Activated CD8-positive, alpha-beta T cell treated with anti-CD3 and anti-CD28 coated beads, Interleukin-2, amount 10 ng/mL, durations not matched to agents 7 days and 5 days (primary cell): ENCODE measurements at places on chromosomes 11 and 22.

DNA sequence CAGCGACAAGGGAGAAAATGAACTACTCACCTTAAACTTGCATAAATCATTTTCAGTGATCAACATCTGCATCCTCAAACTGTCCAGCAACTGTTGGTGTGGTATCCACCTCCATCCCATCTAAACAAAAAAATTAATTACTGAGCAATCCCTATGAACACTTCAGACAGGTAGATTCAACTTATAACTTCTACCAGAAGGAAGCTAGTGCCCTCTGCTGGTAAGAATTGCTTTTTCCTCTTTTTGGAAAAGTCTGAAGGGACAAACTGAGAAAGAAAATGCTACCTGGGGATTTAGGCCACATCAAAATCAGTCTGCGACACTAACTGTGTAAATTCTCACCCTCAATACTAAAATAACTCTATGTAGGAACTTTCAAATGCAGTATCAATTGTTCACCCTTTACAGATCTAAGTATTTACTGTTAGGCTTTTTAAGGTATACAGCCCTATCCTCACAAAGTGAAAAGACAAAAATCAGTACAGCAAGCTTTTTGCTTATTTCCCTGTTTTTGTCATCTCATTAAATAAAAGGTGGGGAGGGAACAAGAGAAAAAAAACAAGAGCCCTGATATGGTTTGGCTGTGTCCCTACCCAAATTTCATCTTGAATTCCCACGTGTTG is 17.9 kb downstream of the CLNS1A start:
- no peaks in the 10 kb centered on the region for H3K27me3 ChIP-seq
- no peak overlapping the region for H3K27ac ChIP-seq
- DNase-seq: peak; percentile 46
- H3K4me1 ChIP-seq: no peaks in the 10 kb centered on the region

DNA sequence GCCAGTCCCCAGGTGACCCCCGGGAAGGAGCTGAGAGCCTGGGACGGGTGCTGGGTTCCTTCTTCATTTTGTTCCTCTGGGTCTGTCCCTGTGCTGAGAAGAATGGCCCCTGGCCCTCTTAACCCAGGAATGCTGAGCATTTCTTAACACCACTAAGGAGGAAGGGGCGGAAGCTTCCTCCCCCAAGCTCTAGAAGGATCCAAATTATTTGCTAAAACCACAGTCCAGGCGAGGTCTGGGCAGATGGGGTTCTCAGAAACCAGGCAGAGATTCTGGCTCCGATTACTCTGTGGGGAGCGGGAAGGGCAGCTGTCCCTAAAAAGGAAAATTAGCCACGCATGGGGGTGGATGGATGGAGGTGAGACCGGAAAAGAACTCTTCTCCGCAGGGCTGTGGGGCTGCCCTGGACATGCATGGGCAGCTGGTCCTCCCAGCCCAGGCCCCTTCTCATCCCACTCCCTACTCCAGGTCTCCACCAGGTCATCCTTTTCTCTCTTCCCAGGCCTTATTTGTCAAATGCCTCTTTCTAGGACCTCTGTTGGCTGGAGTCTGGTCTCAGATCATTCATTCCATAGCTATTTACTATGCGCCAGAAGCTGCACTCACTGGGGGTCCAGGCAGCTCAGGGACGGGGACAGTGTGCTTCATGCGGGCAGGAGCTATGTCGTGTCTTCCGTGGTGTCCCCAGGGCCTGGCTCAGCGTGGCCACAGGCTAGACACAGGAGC is 45.0 kb upstream of the MYH9 start:
- no peak for DNase-seq
- H3K36me3 ChIP-seq: no peaks in the 10 kb centered on the region
- no peaks in the 10 kb centered on the region for H3K27me3 ChIP-seq
- H3K4me3 ChIP-seq: no peak overlapping the region

DNA sequence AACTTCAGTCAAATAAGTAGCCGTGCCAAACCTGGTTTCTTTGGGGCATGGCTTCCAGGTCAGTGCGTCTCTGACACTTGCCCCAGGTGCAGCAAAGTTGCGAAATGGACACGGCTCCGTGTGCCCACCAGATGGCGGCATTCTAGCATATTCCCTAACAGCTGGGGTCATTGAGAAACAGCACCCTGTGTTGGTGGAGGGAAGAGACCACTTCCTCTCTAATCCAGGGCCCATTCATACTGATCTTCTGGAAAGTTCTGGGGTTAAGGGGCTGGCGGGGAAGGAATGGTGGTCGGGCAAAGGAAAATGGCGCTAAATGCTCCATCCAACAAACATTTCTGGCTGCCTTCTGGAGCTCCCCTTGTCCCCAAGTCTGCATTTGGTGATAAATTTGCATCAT is 141.2 kb upstream of the TIMP3 start:
- peaks cover 11% of the 10 kb centered on the region for H3K27me3 ChIP-seq
- DNase-seq: peak; percentile 70
- H3K4me1 ChIP-seq: no peaks in the 10 kb centered on the region
- H3K4me3 ChIP-seq: no peak overlapping the region

DNA sequence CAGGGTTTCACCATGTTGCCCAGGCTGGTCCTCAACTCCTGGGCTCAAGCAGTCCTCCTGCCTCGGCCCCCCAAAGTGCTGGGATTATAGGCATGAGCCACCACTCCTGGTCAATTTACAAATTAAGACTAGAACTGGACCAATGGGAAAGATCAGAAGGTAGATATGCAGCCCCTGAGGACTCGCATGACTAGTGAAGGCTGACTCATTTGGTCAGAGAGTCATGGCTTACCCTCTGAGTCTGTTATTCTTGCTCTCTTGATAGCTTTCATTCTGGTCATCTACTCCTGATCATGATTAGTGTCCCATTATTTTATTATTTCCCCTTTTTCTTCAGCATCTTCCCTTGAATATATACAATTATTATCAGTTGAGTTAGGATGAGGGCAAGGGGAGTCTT is 2.7 kb upstream of the LDHAL6A start:
- no peaks in the 10 kb centered on the region for H3K36me3 ChIP-seq
- no peak for DNase-seq
- no peak overlapping the region for H3K27ac ChIP-seq
- no peaks in the 10 kb centered on the region for H3K4me1 ChIP-seq

GRCh38 chr11:35404388-35404775 is 15.0 kb downstream of the SLC1A2 start:
- no peaks in the 10 kb centered on the region for H3K36me3 ChIP-seq
- no peak for DNase-seq
- no peaks in the 10 kb centered on the region for H3K4me1 ChIP-seq
- no peak overlapping the region for H3K27ac ChIP-seq
- no peak overlapping the region for H3K4me3 ChIP-seq
- peaks cover 13% of the 10 kb centered on the region for H3K27me3 ChIP-seq

GRCh38 chr11:107689317-107690202 is 22.3 kb downstream of the SLN start:
- DNase-seq: peak; percentile 71
- H3K27ac ChIP-seq: no peak overlapping the region
- H3K36me3 ChIP-seq: no peaks in the 10 kb centered on the region
- no peaks in the 10 kb centered on the region for H3K4me1 ChIP-seq
- H3K27me3 ChIP-seq: peaks cover 14% of the 10 kb centered on the region
- H3K4me3 ChIP-seq: no peak overlapping the region

DNA sequence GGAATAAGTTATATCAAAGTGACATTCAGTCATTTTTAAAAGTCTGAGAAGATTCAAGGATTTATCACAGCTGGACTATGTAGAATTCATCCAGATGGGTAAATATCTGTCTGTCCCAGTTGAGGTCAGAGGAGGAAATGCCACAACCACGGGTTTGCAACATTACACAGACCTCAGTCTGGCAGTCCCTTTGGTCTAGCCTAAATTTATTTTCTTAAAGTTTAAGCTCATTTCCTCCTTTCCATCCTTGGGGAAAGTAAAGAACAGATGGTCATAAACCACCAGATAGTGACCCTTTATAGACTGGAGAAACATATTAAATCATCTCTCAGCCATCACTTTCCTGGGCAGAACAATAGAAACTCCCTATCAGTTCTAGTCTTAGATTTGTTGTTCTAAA is 238.4 kb upstream of the DDI1 start:
- DNase-seq: no peak
- no peaks in the 10 kb centered on the region for H3K36me3 ChIP-seq
- no peaks in the 10 kb centered on the region for H3K4me1 ChIP-seq
- no peak overlapping the region for H3K27ac ChIP-seq

GRCh38 chr11:34250211-34250610 is 107.6 kb downstream of the ABTB2 start:
- DNase-seq: no peak
- H3K36me3 ChIP-seq: peaks cover 3% of the 10 kb centered on the region
- H3K4me3 ChIP-seq: no peak overlapping the region
- peaks cover 67% of the 10 kb centered on the region for H3K4me1 ChIP-seq
- H3K27ac ChIP-seq: peak overlapping the region; percentile 51

GRCh38 chr11:28323621-28324020 is 215.4 kb downstream of the METTL15 start:
- H3K4me3 ChIP-seq: no peak overlapping the region
- H3K27me3 ChIP-seq: no peaks in the 10 kb centered on the region
- no peak for DNase-seq
- no peaks in the 10 kb centered on the region for H3K4me1 ChIP-seq
- peaks cover 3% of the 10 kb centered on the region for H3K36me3 ChIP-seq

DNA sequence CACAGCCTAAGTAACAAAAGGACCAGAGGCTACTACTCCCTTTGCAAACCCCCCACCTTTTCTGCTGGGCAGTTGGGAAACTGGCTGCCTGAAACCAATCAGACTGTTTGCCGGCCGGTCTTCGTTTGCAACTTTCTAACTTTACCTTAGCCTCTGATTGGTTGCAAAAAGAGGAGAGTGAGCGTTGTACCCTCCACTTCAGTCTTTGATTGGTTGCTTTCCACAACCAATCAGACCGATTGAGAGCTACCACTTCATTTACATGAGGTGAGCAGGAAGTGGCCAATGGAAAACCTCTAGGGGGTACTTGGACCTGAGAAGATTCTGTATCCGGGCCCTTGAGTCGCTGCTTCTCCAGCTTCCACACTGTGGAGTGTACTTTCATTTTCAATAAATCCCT is 18.8 kb upstream of the CLNS1A start:
- H3K4me1 ChIP-seq: no peaks in the 10 kb centered on the region
- no peak overlapping the region for H3K4me3 ChIP-seq
- peaks cover 2% of the 10 kb centered on the region for H3K27me3 ChIP-seq
- H3K36me3 ChIP-seq: no peaks in the 10 kb centered on the region
- no peak overlapping the region for H3K27ac ChIP-seq

GRCh38 chr22:33274214-33275072 is 216.3 kb upstream of the SYN3 start:
- no peaks in the 10 kb centered on the region for H3K4me1 ChIP-seq
- no peaks in the 10 kb centered on the region for H3K36me3 ChIP-seq
- H3K27ac ChIP-seq: no peak overlapping the region
- DNase-seq: peak; percentile 26
- H3K27me3 ChIP-seq: no peaks in the 10 kb centered on the region

GRCh38 chr22:37546437-37547250 is 13.6 kb upstream of the CDC42EP1 start:
- no peak overlapping the region for H3K4me3 ChIP-seq
- no peak overlapping the region for H3K27ac ChIP-seq
- H3K36me3 ChIP-seq: no peaks in the 10 kb centered on the region
- DNase-seq: no peak

- no peak overlapping the region for H3K4me3 ChIP-seq
- peaks cover 14% of the 10 kb centered on the region for H3K4me1 ChIP-seq
- no peak overlapping the region for H3K27ac ChIP-seq
- H3K27me3 ChIP-seq: peaks cover 2% of the 10 kb centered on the region
- no peak for DNase-seq
- no peaks in the 10 kb centered on the region for H3K36me3 ChIP-seq
These were observed 54.8 kb downstream of the SCUBE1 start for GRCh38 chr22:43288378-43288777.

- no peak overlapping the region for H3K4me3 ChIP-seq
- peaks cover 8% of the 10 kb centered on the region for H3K4me1 ChIP-seq
- no peak overlapping the region for H3K27ac ChIP-seq
- peaks cover 23% of the 10 kb centered on the region for H3K36me3 ChIP-seq
These were observed 5.4 kb upstream of the TXN2 start for GRCh38 chr22:36486619-36487384.

DNA sequence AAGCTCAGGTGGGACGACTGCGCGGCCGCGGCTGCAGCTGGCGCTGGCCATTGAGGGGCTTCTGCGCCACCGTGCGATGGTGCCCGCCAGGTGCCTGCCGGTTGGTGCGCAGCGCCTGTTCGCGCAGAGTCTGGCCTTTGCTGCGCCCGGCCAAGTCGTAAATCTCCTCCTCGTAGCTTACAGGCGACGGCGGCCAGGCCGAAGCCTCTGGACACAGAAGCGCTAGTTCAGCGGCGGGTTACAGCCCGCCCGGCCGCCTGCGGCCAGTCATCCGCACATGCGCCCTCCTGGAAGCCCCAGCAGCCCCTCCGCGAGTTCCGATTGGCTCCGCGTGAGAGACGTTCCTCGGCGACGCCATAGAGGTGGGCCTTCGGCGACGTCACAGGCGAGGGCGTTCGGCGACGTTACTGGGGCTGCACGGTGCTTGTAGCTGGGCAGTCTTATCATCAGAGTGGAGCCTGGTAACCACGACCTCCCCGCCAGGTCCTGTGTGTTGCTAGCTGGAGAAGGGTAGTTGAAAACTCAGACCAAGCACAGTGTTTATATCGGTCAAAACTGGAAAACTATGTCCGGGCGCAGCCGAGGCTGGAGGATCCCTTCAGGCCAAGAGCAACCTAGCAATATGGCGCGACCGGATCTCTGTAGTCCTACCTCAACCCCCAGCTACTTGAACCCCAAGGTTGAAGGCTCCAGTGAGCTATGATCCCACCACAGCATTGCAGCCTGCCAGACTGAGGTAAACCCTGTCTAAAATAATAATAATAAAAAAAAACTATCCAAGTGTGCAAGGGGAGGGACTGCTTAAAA is 265.7 kb downstream of the OR4C45 start:
- H3K27ac ChIP-seq: no peak overlapping the region
- no peak overlapping the region for H3K4me3 ChIP-seq
- no peaks in the 10 kb centered on the region for H3K36me3 ChIP-seq
- H3K27me3 ChIP-seq: no peaks in the 10 kb centered on the region
- DNase-seq: no peak

- peak overlapping the region; percentile 43 for H3K27ac ChIP-seq
- H3K36me3 ChIP-seq: peaks cover 6% of the 10 kb centered on the region
- peaks cover 38% of the 10 kb centered on the region for H3K27me3 ChIP-seq
- no peak for DNase-seq
- H3K4me3 ChIP-seq: peak overlapping the region; percentile 59
These were observed 1.7 kb downstream of the RASL10A start for GRCh38 chr22:29313576-29314466.

GRCh38 chr11:100640071-100640470 is 47.0 kb upstream of the ARHGAP42 start:
- no peaks in the 10 kb centered on the region for H3K27me3 ChIP-seq
- no peaks in the 10 kb centered on the region for H3K36me3 ChIP-seq
- no peaks in the 10 kb centered on the region for H3K4me1 ChIP-seq
